ENCODE measurements at places on chromosomes 1 and 21.

GRCh38 chr1:78543941-78544643 lies 53.3 kb downstream of the PTGFR start:
- ATAC-seq: no peak

DNA sequence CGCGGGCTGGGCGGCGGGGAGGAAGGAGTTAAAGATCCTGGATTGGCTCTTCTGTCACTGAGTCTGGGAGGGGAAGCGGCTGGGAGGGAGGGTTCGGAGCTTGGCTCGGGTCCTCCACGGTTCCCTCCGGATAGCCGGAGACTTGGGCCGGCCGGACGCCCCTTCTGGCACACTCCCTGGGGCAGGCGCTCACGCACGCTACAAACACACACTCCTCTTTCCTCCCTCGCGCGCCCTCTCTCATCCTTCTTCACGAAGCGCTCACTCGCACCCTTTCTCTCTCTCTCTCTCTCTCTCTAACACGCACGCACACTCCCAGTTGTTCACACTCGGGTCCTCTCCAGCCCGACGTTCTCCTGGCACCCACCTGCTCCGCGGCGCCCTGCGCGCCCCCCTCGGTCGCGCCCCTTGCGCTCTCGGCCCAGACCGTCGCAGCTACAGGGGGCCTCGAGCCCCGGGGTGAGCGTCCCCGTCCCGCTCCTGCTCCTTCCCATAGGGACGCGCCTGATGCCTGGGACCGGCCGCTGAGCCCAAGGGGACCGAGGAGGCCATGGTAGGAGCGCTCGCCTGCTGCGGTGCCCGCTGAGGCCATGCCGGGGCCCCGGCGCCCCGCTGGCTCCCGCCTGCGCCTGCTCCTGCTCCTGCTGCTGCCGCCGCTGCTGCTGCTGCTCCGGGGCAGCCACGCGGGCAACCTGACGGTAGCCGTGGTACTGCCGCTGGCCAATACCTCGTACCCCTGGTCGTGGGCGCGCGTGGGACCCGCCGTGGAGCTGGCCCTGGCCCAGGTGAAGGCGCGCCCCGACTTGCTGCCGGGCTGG lies at the start of gene NPR1:
TSS of gene NPR1 (plus strand) at position 170 of the 818 bp plus-strand sequence. CDS start at position 591, 421 bp downstream.
- peak; percentile 53 for ATAC-seq

GRCh38 chr1:221840511-221841243 lies 98.8 kb upstream of the DUSP10 start:
- ATAC-seq: peak; percentile 63

GRCh38 chr1:151058692-151059091 lies 730 bp downstream of the CDC42SE1 start:
- peak; percentile 83 for ATAC-seq

DNA sequence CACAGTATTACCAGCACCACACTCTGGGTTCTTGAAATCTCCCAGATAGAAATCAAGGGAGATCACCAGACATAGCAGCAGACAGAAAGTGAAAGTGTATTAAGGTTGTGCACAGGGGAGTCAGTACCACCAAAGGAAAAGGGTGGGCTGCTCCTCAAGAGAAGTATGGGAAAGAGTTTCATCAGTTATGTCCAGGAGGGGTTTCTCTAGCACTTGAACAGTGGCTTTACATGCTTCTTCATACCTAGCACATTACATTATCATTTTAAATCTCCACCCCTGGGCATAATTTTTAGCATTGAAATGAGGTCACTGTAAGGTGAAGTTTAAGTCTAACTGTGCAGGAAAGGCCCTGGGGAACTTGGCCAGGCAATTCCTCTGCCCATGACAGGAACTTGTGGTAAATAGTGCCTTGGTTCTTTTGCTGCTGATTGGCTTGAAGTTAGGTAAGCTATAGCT lies 601.0 kb downstream of the NUF2 start:
- no peak for ATAC-seq

- no peak for ATAC-seq
Measured at GRCh38 chr1:93692026-93692425, 10.4 kb upstream of the BCAR3 start.

GRCh38 chr1:114130213-114130612 lies 23.5 kb downstream of the SYT6 start:
- ATAC-seq: no peak

- no peak for ATAC-seq
Measured at GRCh38 chr1:112712701-112713128, 2.4 kb downstream of the PPM1J start.

- ATAC-seq: no peak
Measured at GRCh38 chr1:58287894-58288623, 258.5 kb downstream of the OMA1 start.

- ATAC-seq: no peak
Measured at GRCh38 chr1:64942675-64943074, 23.7 kb downstream of the JAK1 start.

DNA sequence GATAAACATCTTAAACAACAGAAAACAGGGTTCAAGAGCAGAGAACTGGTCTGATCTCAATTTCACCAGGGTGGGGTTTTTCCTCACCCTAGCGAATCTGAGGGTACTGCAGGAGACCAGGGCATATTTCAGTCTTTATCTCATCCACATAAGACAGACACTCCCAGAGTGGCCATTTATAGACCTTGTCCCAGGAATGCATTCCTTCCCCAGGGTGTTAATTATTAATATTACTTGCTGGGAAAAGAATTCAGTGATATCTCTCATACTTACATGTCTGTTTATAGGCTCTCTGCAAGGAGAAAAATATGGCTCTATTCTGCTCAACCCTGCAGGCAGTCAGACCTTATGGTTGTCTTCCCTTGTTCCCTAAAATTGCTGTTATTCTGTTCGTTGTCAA lies 84.1 kb downstream of the LYPLAL1 start:
- ATAC-seq: no peak

GRCh38 chr21:33840771-33841170 lies 74.8 kb downstream of the ATP5PO start:
- ATAC-seq: no peak

GRCh38 chr1:235074523-235075047 lies 54.1 kb downstream of the TOMM20 start:
- no peak for ATAC-seq

- ATAC-seq: peak; percentile 37
Measured at GRCh38 chr1:28091043-28091781, 2.8 kb upstream of the EYA3 start.

GRCh38 chr1:62437273-62437940 lies 558 bp downstream of the USP1 start:
- peak; percentile 30 for ATAC-seq

DNA sequence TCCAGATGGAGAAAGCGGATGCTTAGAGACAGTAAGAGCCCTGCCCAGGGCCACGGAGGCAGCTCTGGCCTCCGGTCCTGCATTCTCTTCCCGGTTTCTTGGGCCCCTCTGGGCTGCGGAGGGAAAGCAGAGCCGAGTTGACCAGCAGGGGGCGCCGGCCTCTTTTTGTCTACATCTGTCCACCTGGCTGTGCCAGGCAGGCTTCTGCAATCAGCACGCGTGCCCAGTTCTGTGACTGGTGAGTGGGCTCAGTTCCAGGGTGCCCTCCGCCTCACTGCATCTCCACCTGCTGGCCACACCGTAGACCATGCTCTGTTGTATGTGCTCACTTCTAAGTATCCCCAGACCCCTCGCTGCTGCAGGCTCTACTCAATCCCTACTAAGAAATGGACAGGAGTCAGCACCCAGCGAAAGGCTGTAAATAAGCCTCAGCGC lies 6.7 kb upstream of the HUNK start:
- peak; percentile 78 for ATAC-seq

DNA sequence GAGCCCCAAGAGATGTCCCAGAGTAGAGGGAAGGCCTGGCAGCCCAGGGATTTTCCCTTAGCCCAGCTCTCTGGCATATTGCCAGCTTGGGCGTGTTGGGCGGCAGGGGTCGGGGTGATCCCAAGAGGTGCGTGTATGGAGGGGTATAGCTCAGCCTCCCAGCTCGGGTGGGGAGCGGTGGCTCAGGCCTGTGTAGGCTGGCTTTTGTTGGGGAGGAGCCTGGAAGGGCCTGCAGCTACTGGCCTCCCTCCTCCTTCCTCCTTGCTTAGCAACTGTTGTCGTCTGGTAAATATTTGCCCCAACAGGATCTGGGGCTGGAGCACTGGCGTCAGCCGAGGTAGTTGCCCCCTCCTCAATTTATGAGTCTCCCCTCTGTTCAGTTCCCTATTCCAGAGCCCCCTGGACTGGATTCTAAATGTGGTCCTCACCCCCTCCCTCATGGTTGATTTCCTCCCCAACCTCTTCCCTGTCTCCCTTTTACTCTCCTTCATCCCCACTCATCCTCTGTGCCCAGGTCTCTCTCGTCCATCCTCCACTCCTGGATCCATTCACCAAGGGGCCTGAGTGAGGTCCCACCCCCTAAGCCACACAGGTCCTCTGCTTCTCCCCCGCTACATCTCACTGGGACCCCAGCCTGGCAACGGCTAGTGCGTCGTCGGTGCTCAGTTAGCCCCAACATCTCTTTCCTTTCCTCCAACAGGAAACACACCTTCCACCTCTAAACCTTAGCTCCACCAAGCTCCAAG lies 10.3 kb upstream of the LMNA start:
- ATAC-seq: peak; percentile 71

- no peak for ATAC-seq
Measured at GRCh38 chr1:238488401-238488800, 597.7 kb upstream of the ZP4 start.

GRCh38 chr1:218462587-218462986 lies 117.5 kb downstream of the TGFB2 start:
- ATAC-seq: no peak

DNA sequence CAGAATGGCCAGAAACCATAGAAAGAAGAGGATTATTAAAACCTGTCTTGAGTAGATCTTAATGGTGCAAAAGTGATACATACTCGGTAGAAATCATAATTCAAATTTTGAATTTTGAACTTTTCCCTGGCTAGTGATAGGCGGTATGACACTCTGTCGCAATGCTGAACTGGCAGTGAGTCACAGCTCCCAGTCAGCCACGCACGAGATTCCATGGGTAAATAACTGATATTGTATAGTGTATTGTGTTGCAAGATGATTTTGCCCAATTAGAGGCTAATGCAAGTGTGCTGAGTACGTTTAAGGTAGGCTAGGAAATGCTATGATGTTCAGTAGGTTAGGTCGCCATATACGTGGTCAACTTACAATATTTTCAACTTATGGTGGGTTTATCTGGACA lies 207.0 kb downstream of the SIPA1L2 start:
- ATAC-seq: peak; percentile 87

DNA sequence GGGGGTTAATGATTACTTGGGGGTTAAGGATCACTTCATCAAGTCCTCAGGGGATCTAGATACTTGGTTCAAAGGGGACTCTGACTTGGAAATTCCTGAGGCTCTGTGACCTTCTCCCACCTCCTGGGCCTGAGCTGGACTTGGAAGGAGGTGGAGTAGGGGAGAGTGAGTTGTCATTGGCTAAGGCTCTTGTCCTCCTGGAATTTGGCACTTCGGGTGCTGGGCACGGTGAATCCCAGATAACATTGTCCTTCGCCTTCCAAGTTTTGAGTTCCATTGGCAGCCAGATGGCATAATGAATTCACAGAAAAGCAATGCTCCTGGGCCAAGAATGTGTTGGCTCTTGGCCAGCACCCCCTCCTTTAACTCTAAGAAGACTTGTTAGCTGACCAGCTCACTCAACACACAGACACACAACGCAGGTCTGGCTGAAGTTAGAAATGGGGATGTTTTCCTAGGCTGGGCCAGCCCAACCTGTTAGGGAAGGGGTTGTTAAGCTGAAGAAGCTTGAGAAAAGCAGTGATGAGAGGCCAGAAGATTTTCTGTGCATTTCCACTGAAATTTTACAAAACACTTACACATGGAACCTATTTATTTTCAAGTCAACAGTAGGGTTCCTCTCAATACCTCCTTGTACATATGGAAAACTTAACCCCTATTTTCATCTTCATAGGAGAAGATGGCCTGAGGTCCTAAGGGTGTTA lies 29.7 kb downstream of the SLC26A9 start:
- ATAC-seq: no peak

GRCh38 chr1:203289982-203290260 lies 15.4 kb upstream of the BTG2 start:
- no peak for ATAC-seq

DNA sequence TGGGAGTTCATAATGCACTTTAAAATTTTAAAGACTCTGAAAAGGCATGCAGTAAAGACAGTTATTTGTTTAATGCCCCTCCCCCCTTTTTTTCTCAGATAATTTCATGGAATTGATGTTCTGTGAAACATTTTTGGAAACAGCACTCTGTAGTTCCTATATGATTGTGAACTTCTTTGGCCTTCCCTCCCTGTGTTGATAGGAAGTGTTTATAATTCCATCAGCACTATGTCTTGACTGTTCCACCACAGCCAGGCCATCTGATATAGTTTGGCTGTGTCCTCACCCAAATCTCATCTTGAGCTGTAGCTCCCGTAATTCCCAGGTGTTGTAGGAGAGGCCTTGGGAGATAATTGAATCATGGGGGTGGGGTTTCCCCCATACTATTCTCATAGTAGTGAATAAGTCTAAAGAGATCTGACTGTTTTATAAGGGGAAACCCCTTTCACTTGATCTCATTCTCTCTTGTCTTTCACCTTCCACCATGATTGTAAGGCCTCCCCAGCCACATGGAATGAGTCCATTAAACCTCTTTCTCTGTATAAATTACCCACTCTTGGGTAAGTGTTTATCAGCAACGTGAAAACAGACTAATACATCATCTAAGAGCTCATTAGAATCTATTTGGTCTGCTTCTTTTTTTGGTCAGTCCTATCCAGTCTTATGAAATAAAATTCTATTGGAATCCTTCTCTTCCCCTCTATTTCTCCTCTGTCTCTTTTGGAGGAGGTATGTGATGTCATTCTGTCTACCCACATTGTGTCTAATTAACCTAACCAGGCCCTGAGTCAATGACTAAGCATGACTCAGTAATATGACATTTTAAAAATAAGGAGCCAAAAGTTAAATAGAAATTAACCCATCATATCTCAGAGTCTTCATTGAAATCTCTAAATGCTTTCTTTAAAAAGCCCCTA lies 8.9 kb downstream of the CCDC185 start:
- ATAC-seq: peak; percentile 82

- ATAC-seq: no peak
Measured at GRCh38 chr1:190226006-190226405, 251.7 kb downstream of the BRINP3 start.

DNA sequence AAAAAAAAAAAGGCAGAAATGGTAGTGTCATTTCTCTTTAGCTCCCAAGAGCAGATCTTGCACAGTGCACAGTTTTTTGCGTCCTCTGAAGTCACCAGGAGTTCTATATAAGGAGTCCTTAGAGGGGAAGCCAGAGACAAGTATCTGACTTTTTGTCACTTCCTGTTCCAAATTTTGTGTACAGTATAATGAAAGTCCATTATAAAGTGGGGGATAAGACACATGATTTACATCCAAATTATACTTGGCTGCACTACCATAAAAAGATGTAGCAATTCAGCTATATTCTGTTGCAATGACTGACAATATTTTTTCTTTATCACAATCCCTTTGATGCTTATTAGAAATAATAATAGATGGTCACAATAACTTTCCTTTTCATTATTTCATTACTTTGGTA lies 1276.9 kb upstream of the ADGRL2 start:
- ATAC-seq: no peak

GRCh38 chr1:47996406-47997226 lies 569 bp downstream of the TRABD2B start:
- ATAC-seq: peak; percentile 9
